ENCODE measurements at places on chromosomes 5 and 9.
A peak's percentile ranks its signal among the peaks of the same experiment; 100 is the strongest.

DNA sequence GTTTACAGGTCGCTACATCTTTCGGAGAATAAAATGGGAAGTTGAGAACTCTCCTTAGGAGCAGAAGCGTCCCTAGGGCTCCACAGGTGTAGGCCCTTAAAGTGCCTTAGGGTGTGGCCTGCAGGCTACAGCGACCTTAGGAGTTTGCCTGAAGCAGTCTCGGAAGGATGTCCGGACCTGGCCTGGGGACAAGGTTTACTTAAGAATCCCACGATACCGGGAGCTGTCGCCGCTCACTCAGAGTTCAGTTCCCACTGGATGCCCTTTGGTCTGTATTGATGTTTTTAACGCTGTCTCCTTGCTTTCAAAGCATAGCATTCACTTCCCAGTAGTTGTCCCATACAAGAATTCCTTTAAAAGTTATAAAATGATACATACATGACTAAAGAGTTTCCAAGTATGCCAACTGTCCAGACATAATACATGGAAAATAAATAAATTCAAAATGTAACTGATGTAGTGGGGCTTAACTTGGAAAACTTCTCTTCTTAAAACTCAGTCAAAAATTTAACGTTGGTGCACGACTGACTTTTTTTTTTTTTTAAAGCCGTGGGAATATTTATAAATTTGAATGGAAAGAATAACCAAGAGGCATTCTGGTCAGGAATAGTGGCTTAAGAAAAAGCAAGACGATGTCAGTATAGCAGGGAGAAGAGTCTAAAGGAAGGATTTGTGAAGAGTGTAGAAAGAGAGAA is 848 bp downstream of the RAD50 start:
- peak; percentile 17 for DNase-seq

GRCh38 chr9:110707419-110707818 is 38.8 kb downstream of the MUSK start:
- DNase-seq = peak; percentile 32

DNA sequence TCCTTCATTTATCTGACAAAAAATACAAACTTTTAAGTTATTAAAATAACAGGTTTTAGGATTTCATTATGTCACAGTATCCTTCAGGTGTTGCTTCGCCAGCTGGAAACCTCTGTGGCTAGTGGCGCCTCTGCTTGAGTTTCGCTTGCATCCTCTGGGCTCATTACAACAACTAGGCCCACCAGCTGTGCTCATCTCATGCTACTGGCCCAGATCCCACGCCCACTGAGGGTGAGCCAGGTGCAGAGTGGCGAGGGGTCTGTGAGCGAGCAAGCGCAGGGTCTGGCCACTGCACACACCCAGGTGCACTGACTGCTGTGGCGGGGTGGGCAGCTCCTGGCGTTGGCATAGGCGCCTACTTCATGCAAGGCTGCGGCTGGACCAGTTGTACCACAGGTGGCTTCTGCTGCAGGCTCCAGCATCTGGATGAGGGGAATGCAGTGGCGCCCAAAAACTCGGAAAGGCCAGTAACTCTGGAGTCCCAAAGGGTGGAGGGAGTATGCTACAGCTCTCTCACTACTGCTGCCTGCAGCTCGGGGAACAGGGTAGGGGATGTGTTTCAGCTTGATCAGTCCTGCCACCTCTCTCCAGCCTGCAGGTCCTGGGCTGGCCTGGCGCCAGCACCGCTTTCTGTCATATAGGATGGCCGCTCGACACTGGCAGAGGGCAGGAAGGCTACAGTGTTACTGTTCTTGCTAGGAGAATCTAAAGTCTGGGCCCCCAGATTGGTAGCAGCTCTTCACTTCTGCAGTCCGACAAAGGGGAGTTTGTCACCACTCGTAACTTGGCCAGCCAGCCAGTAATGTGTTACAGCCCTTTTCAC is 452.1 kb downstream of the TUSC1 start:
- no peak for DNase-seq

DNA sequence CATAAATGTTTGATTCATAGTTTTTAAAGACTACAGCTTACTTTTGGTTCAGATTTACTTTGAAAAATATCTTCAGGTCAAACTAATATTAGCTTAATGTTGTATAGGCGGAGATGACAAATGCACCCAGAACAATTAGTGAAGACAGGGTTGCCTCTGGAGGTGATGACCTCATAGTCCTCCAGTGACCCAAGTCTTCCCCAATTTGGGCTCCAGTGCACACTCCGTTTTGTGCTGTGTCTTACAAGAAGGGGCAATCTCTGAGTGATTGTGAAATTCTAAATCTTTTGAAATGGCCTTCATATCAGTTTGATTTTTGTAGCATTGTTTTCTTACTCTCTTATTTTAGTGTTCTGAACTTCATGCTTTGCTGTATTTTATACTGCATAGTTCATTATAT is 57.6 kb downstream of the DENND4C start:
- DNase-seq = no peak

- DNase-seq = no peak
Measured at GRCh38 chr5:119396030-119396664, 40.3 kb downstream of the TNFAIP8 start.

DNA sequence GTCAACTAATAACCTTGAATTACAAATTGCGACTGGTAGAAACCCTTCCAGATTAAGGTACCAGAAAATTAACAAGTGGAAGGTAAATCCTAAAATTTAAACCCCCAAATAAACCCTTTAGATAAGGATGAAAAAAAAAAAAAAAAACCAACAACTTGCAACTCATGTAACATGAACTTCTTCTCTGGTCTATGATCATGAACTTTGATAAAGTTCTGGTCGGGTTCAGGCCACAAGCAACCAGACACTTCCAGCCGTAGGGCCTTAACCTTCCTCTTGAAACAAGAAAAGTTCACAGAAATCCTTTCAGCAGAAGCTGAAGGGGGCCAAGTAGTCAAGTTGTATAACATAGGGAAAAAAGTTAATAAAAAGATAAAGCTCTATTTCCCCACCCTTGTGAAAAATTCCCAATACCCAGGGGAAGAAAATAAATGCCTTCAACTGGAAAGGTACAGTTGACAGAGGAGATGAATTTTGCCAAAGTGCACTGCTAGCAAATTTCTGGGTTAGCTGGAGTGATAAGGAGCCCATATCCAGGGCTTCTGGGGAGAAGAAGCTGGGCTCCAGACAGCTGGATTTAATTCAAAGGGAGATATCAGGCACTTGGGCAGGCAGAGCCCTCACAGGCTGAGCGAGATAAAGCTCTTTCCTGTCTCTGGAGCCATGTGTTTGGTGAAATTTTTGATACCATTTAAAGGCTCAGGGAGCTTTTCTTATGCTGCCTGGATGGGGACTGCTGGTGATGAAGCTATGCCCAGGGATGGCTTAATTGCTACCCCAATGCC is 234.2 kb upstream of the PANK3 start:
- DNase-seq = no peak

DNA sequence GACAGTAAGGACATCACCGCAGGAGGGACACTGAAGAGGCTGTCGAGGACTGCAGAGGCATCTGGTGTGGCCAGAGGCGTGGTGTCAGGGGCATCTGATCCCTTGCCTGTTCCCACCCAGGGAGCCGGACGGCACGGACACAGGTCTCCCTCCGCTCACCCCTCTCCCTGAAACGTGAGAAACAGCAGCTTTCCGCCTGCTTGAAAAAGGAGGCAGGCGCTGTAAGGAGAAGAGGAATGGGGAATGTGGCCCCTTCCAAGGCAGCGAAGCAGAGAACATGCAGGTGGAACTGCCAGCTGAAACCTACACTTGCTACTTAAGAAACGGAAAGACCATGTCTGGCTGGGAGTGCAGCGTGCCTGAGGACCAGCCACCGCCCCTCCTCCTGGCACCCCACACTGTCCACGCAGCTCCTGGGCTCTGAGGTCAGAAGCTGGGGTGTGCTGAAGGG is 176.2 kb downstream of the GAPVD1 start:
- no peak for DNase-seq

DNA sequence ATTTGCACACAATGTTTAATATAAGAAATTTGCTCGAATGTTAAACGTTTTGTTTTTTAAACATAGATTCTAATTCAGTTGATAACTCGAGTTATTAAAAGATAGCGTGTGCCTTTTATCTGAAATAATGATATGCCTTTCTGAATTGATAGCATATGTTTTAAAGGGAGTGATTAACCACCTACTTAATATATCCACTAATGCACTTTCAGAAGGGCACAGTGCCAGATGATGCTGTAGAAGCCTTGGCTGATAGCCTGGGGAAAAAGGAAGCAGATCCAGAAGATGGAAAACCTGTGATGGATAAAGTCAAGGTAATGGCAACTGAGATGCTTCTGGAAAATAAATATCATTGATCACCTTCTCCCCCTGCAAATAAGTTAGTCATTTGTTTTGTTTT is 53.9 kb downstream of the ERAP1 start:
- DNase-seq = no peak

GRCh38 chr5:76983468-76983867 is 30.6 kb downstream of the CRHBP start:
- no peak for DNase-seq

GRCh38 chr5:93675460-93676450 is 65.6 kb downstream of the POU5F2 start:
- DNase-seq = no peak

DNA sequence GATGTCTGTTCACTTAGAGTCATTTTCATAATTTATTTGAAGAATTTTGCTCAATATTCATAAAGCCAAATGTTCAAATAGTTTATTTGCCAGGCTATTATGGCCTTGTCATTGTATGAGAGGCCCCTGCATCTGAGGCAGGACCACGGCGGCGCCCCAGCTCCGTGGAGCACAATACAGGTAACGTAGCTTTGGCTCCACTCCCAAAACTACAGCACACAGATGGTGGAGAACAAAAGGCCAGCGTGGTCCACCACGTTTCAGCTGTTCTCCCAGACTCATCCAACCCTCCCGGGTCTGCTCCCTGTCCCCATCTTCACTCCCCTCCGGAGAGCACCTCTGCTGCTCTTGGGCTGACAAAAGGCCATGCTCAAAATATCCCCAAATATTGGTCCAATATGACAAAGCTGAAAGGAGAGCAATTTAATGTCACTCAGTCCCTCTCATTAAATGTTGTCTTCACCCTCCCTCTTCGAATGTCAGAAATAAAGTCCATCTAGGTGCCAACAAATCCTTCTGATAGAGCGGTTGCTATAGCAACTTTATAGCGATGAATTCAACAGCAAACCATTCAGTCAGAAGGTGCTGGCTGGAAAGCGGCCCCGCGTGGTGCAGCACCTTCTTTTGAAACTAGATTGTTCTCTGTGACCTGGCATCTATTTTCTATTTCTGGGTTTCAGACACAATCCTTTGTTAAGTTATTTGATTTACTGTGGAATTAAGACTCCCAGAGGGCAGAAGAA is 504.3 kb downstream of the ARHGEF28 start:
- DNase-seq = peak; percentile 92

DNA sequence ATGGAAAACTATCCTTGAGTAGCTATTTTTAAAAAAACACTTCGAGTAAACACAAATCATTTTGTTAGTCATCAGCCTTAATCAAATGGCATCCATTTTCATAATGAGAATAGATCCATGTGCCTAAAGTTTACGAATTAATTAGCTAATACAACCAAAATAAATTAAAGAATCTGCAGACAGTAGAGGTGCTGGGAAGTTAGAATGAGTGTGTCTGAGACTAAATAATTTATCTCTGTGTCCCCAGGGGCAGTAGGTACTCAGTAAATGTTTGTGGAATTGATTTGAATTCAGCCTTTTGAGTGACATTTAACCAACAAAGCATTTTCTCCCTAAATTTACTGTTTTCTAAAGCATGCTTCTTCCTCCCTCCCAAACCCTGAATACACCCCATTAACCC is 18.6 kb downstream of the TNFSF15 start:
- no peak for DNase-seq

DNA sequence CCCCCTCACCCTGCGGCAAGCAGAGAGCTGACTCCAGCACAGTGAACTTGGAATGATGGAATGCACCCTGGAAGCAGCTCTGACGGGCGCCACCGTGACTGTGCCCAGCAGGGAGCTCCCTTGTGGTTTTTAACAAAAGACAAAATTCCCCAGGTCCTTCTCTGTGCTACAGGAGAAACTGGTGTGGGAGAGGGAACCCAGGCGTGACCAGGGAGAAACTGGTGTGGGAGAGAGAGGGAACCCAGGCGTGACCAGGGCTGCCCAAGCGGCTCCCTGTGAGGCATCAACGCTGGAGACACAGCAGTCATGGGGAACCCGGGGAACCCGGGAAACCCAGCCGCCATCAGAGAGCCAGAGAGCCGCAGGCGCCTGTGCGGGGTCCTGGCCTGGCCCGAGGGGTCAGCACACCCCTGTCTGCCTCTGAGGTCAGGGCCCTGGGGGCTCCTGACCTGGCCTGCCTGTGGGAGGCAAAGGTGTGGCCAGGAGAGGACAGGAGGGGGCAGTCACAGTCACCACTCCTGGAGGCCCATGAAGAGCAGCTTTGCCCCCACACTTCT is 3.1 kb upstream of the AHRR start:
- DNase-seq = peak; percentile 49

GRCh38 chr5:78008356-78008967 is 232.3 kb upstream of the TBCA start:
- peak; percentile 58 for DNase-seq

DNA sequence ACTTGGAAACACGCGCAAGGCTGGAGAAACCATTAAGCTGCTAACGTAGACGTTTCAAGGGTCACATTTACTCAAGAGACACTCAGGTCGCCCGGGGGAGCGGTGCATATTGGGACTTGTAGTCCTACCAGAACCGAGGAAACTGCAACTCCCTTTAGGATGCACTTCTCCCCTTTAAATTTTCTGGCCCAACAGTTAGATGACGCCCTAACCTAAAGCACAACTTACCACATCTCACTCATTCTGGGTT is 384 bp upstream of the DMXL1 start:
- no peak for DNase-seq

GRCh38 chr5:179905161-179905560 is 2.5 kb downstream of the TBC1D9B start:
- DNase-seq = no peak

GRCh38 chr9:37917313-37917731 is 13.4 kb upstream of the SLC25A51 start:
- no peak for DNase-seq

DNA sequence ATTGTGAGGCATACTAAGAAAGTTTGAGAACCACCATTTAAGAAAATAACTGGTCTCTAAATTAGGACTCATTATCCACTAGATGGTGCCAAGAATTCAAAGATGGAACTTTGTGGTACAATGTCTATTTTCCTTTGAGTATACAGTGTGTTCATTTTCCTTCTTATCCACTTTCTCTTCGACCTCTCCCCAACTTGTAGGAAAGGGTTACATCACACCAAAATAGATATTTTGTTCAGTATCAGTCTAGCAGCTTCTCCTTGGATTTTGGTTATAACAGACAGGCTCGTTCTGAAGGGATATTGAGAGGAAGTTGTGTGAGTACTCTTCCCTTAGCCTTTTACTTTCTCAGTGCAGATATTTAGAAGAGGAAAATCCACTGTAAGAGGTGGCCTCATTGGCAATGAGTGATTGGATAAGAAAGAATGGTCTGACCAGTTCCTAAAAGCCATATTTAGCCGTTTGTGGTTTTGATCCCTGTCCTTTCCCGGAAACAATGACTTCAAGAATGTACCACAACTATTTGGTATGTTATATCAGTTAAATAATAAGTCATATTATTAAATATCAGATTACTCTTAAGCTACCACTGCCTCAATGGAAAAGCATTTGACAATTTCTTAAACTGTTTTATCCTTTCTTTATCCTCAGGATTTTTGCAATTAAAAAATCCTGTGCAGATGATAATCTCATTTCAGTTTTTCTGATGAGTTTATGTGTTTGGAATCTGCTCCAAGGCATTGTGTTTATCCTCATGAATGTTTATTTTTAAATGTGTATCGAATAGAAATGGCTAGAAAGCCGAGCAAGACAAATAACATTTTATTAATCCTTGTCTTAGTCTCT is 69.0 kb upstream of the GRAMD2B start:
- peak; percentile 41 for DNase-seq
